ENCODE measurements at places on chromosomes 12 and 14.
A peak's percentile ranks its signal among the peaks of the same experiment; 100 is the strongest.

- DNase-seq, result no peak
Observed at GRCh38 chr12:46562625-46563225, 190.2 kb upstream of the SLC38A2 start.

DNA sequence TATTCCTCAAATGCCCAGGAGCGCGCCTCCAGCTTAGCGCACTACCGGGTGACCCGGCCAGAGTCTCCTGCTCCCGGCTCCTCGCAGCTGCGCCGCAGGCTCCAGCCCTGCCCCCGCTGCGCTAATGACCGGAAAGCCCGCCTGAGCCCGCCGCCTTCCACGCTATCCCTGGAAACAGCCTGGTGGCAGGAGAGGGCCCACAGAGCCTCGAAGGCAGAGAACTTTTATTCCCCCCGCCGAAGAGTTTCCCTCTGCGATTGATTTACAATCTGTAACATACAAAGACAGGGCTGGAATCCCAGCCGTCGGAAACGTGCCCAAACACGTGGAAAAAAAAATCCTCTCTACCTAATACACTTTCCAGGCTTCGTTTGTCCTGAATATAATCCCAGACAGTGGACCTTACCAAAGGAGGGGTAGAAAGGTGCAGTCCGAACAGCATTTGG, 1.5 kb downstream of the COL2A1 start:
- no peak for DNase-seq

- no peak for DNase-seq
Observed at GRCh38 chr14:100617410-100618317, 30.4 kb upstream of the BEGAIN start.

GRCh38 chr14:100608586-100609330, 21.5 kb upstream of the BEGAIN start:
- DNase-seq, result no peak

- DNase-seq, result no peak
Observed at GRCh38 chr14:58571769-58572472, 65.8 kb upstream of the DACT1 start.

- no peak for DNase-seq
Observed at GRCh38 chr12:90036637-90037036, 328.0 kb upstream of the ATP2B1 start.

DNA sequence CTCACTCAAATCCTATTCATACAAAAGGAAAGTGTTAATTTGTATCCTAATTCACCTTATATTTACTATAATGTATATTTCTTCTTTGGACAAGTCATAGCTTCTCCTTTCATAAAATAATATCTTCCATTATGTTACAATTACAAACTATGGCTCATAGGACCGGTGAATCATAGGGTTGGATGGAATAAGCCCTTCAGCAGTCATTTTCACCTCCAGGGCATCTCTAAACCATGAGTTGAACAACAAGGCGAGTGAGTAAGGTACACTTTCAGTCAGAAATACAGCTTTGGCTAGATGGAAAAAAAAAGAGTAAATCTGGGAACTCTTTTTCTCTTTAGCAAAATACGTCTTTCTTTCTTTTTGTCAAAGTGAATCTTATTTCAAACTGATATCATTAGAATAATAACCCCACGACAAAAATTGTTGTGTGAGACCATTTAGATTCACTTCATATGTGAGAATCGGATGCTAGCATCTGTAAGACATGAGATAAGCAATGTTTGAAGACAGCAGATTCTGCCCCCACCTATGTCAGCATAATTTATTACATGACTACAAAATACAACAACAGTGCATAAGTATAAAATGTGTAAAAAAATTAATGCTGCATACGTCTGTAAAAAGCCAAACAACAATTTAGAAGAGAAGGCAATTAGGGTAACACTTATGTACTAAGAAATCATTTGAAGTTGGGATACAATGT, 184.4 kb upstream of the SLC38A2 start:
- DNase-seq, result no peak

DNA sequence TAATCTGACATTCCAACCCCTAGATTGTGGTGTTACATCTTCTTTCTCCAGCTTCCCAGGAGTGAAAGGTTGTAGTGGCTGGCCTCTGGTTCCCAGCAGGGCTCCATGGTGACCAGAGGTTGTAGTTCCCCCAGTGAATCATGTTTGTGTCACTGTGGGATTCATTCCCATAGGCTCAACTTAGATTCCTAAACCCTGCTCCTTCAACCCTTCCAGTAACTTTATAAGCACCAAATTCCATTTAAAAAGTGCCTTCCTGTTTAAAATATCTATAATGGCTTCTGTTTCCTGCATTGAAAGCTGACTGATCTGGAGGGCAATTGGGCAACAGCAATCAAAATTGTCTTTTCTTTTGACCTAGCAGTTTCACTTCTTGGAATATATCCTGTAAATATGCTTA, 40.5 kb upstream of the TBC1D15 start:
- no peak for DNase-seq

DNA sequence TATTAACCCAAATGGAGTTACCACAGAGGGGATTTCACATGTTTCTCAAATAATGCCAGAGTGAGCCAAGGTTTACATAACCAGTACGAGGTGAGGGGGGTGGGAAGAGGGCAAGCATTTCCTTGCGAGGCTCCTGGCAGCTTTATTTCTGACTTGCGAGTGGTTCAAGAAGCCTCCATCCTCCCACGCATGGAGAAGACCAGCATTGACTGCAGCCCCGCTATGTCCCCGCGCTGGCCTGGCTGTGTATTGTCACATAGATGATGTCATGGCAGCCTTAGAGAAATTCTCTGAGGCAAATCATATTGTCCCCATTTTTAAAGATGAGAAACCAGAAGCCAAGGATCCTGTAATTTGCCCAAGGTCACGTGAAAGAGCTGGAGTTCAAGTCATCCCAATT, 188.2 kb downstream of the CACNA1C start:
- DNase-seq, result no peak

DNA sequence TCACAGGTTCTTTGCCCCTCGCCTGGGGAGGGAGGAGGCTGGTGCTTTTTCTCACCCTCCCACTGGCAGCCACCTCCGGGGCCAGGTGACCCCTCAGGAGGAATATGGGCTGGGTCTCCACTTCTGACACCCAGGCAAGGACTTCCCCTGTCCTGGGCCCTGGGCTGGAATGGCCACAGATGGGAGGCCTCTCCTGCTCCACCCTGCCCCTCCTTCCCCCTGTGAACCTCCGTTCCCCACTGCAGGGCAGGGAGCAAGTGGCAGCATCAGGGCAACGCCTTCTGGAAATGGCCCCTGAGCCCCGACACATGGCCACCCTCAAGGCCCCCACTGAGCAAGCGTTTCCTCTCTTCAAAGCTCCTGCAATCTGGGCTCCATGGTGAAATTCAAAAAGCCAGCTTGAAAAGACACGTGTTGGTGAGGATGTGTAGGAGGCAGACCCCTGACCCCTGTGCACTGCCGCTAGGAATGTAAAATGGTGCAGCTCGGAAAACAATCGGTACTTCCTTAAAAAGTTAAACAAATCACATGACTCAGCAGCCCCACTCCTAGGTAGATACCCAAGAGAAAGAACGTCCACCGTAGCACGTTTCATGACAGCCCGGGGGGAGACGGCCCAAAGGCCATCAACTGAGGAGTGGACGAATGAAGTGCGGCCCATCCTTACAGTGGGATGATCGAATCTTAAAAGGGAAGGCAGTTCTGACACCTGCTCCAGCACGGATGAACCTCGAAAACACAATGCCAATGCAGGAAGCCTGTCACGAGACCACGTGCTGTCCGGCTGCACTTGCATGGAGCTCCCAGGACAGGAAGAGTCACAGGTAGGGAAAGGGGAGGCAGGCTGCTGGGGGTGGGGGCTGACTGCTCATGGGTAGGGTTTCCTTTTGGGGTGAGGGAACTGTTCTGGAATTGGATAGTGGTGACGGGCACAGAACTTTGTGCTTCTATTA, 11.5 kb downstream of the XRCC3 start:
- no peak for DNase-seq

- DNase-seq, result peak; percentile 4
Observed at GRCh38 chr12:99259040-99259934, 388.3 kb upstream of the GARIN6 start.

DNA sequence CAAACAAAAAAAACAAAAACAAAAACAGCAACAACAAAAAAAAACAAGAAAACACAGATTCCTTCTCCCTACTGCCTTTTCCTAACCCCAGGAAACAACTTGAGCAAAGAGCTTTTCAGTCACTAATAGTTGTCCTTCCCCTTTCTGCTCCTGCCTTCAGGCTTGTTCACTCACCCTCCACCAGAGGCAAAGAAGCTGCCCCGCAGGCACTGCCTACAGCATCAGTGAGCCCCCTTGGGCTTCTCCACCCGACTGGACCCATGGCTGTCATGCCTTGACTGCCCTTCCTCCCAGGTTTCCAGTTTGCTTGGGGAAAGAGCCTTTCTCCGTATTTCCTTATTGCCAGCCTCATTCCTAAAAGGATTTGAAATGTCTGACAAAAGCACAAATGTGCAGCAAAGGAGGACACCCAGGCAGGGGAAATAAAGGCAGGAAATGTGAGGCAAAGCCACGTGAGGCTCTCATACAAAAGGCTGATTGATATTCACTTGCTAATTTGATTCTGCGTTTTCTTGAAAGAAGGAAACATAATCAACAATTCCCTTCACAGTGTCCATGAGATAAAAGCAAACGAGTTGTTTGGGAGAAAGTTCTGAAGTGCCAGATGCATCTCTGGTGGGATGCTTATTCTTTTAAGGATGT, 85.7 kb downstream of the GPATCH2L start:
- no peak for DNase-seq

DNA sequence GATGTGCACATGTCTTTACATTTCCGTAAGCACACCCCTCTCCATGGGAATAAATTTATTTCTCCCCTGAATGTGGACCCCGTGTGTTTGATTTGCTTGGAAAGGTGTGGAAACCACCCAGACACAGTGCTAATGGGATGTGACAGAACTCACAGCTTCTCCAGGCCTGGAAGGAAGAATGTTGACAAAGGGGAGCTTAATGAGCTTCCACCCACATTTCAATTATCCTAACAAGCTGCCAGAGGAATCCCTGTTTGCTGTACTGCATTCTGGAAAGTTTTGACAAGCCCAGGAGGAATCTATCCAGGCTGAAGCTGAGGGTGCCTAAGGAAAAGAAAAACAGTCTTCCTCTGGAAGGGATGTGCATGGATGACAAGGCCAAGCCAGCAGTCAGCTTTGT, 51.2 kb upstream of the CCDC60 start:
- DNase-seq, result no peak

- no peak for DNase-seq
Observed at GRCh38 chr14:81157431-81157830, 63.3 kb downstream of the GTF2A1 start.

GRCh38 chr14:73254247-73255004, 17.1 kb downstream of the PAPLN start:
- DNase-seq, result no peak

DNA sequence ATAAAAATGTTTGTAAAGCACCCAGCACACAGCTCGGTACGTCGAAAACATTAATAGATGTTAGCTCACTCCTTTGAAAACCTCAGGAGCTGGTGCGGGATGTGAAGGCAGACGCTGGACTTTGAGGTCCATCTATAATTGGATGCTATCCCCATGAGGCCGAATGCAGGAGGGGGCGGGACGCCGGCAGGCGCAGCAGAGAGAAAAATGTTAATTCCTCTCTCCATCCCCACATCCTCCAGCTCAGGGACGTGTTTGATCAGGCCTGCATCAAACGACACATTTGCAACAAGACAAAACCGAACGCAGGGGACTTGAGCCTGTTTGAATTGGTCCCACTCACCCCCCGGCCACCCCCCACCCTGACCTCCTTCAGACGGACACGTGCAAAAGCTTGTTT, 231.0 kb downstream of the RBM19 start:
- no peak for DNase-seq

DNA sequence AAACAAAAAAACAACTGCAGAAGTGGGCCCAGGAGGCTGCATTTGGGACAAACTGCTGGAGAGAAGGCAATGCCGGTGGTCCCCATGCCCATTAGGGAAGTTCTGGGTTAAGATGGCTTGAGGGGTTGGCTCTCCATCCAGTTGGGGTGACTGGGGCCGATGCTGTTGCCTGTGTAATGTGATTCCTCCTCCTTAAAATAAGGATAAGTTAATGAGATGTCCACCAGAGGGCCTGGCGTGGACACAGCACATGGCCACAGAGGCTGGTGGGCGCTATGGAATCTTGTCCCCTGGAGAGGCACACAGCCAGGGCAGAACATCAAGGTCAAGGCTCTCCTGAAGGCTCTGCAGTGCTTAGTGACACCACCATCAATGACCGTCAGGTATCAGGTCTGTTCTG, 1.0 kb upstream of the TESC start:
- peak; percentile 18 for DNase-seq

DNA sequence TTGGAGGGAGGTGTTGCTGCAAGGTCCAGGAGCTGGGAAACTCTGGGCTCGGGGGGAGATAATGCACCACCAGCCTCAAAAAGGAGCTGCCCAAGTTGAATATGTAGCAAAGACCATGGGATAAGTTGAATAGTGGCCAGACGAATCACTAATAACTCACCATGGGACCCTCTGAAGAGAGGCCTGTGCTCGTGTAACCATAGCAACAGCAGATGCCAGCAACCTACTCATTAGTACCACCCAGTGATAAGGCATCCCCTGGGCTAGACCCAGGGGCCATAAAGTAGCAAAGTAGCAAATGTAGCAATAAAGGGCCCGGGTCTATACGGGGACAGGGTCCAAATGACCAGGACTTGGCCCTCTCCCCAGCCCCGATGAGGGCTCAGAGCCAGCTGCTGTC, 328.0 kb downstream of the DPF3 start:
- DNase-seq, result no peak

DNA sequence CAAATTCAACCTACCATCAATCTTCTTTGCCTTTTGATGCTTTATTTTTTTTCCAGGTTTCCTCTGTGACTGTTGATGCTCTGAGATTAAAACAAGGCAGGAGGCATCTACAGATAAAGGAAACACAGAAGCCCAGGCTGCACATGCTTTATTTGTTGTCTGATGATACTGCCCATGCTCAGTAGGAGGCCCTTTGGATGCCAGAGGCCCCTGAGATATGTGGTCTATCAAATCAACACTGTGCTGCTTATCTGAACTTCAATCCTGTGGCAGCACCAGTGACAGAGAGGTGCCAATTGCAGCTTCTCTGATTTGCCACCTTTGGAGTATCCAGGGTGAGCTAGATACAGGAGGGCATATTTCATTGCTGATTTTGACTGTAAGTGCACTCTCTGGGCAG, 571.3 kb upstream of the TBX3 start:
- DNase-seq, result no peak

GRCh38 chr12:54220092-54220557, 31.3 kb upstream of the SMUG1 start:
- peak; percentile 60 for DNase-seq

- DNase-seq, result no peak
Observed at GRCh38 chr12:126776026-126776655, 1490.8 kb upstream of the TMEM132C start.

- DNase-seq, result no peak
Observed at GRCh38 chr14:70266157-70266556, 77.4 kb upstream of the SLC8A3 start.

DNA sequence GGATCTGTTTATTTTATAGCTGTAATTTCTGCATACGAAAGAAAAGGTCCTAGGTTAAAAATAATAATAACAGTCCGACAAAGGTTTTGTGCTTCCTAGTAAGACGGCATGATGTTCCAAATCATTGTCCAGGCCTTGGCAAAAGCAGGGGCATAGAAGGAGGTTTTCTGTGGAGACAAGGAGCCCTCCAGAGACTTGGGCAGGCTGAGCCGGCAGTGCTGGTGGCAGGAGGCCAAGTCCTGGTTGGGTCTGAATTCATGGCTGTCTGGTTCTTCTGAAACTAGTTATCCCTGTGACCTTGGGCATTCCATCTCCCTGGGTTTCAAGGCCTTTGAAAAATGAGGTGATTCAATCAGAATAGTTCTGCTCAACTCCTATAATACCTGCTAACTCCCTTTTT, 44.0 kb downstream of the KCNK13 start:
- DNase-seq, result no peak

Measured in RPMI8226 (cell line).